T-helper 2 cell treated with Interferon-gamma antibody and Interleukin-4, amounts not matched to agents 5 μg/mL and 100 μg/mL, for 36 hours (primary cell): ENCODE measurements at places on chromosomes 6 and 20.
A peak's percentile ranks its signal among the peaks of the same experiment; 100 is the strongest.

DNA sequence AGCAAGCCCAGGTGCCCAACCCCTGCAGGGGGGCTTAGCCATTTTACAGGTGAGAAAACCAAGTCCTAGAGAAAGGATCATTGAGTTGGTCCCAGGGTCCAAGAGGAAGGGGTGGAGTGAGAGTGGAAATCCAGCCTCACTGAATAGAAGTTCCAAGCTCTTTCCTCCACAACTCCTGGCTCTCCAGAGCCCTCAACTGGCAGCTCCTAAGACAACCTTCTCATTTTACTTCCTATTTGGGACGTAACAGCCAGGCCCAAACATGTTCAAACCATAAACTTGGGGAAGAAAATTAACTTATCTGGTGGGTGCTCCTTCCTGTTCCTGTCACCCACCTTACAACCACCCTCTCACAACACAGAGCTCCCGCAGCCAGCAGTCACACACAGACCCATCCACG is 57.9 kb downstream of the PRND start:
- DNase-seq = no peak
- H3K4me3 ChIP-seq = no peak overlapping the region
- H3K36me3 ChIP-seq = peaks cover 34% of the 10 kb centered on the region
- no peaks in the 10 kb centered on the region for H3K27me3 ChIP-seq

DNA sequence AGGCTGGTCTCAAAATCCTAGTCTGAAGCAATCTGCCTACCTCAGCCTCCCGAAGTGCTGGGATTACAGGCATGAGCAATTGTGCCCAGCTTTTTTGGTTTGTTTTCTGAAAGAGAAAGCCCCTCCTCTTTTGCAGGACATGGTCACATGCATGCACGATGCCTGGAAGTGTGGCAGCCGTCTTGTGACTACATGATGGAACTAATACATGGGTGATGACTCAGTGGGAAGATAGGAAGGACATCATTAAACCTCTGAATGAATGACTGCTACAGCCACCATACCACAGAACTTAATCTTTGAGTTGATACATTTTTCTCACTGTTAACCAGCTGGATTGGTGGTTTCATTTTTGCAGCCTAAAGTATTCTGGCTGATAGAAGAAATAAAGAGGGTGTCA is 13.4 kb upstream of the CTNNBL1 start:
- peaks cover 15% of the 10 kb centered on the region for H3K27me3 ChIP-seq
- DNase-seq = no peak
- no peak overlapping the region for H3K27ac ChIP-seq

- H3K27ac ChIP-seq = no peak overlapping the region
- peaks cover 73% of the 10 kb centered on the region for H3K27me3 ChIP-seq
- peaks cover 5% of the 10 kb centered on the region for H3K4me1 ChIP-seq
- H3K4me3 ChIP-seq = no peak overlapping the region
- H3K36me3 ChIP-seq = peaks cover 2% of the 10 kb centered on the region
Measured at GRCh38 chr6:1394514-1395463, 5.4 kb downstream of the FOXF2 start.

DNA sequence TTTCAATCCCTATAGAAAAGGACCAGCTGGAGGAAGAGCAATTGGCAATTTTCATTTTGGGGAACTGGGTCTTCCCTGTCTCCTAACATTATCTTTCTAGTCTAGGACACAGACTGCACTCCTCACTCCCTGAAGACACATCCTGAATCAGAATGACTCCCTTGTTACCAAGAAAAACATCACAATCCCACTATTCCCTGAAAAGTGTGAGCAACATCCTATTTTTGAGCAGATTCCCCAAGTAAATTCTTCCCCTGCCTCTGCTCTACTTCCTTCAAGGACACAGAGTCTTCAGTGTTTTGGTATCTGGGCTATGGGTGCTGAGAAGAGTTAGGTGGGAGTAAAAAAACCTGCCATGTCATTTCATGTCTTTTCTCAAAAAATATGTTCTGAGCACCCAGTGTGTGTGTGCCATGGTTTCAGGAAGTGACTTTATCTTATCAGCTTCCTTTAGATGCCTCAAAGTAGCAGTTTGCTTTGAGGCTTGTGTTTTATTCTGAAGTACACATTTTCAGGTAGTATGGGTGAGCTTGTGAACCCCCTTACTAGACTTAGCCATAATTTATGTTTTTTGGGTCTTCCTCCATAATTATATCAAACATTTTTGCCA is 12.4 kb downstream of the LAMA4 start:
- DNase-seq = no peak
- H3K27ac ChIP-seq = no peak overlapping the region
- H3K4me3 ChIP-seq = peak overlapping the region; percentile 22
- peaks cover 43% of the 10 kb centered on the region for H3K27me3 ChIP-seq
- no peaks in the 10 kb centered on the region for H3K36me3 ChIP-seq

DNA sequence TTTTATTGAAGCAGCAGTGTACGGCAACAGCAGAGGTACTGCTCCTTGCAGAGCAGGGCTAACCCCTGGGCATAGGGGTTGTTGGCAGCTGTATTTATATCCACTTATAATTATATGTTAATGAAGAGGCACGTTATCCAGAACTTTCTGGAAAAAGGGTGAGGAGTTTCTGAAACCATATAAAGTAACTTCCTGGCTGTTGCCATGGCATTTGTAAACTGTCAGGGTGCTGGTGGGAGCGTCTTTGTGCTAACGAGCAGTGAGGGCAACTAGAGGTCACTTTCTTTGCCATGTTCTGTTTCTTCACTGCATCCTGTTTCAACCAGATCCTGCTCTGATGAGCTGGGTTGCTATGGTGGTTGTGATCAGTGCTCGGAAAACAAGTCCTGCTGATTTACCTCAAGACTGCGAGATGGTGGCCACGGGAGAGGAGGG is 11.1 kb upstream of the ARFGEF2 start:
- peaks cover 5% of the 10 kb centered on the region for H3K27me3 ChIP-seq
- peaks cover 2% of the 10 kb centered on the region for H3K4me1 ChIP-seq
- H3K36me3 ChIP-seq = no peaks in the 10 kb centered on the region
- no peak overlapping the region for H3K27ac ChIP-seq
- DNase-seq = no peak

- no peak overlapping the region for H3K4me3 ChIP-seq
- H3K27ac ChIP-seq = no peak overlapping the region
Measured at GRCh38 chr6:54284161-54284860, 23.9 kb upstream of the TINAG start.

GRCh38 chr20:57212534-57213276 is 53.7 kb downstream of the BMP7 start:
- peaks cover 7% of the 10 kb centered on the region for H3K27me3 ChIP-seq
- no peak overlapping the region for H3K4me3 ChIP-seq

DNA sequence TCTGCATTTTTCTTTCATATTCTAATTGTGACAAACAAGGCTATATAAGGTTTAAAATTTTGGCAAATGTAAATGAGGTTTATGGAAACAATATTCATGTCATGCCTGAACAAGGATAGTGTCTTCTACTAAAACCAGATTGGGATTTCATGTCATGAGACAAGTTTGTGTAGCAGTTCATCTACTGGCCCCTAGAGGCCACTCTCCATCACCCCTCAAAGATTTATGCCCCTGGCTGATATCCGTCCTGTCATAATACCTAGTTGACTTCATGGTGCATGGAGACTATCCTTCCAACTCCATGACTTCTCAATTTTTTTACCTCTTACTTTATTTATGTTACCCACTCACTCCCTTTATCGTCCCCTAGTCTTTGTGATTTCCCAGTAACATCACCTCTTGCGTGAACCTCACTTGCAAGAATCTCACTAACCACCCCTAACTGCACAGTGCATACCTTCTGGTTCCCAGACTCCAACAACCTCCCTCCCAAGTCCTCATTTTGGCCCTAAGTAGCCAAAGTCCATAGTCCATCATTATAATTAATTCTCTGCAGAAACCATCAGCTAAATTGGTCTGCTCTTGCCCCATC is 179.8 kb downstream of the TASP1 start:
- DNase-seq = no peak
- H3K27me3 ChIP-seq = no peaks in the 10 kb centered on the region
- peaks cover 1% of the 10 kb centered on the region for H3K4me1 ChIP-seq
- no peak overlapping the region for H3K4me3 ChIP-seq
- no peaks in the 10 kb centered on the region for H3K36me3 ChIP-seq

- DNase-seq = peak; percentile 10
- H3K4me1 ChIP-seq = peaks cover 11% of the 10 kb centered on the region
- H3K4me3 ChIP-seq = no peak overlapping the region
- no peaks in the 10 kb centered on the region for H3K27me3 ChIP-seq
Measured at GRCh38 chr6:146785001-146785585, 186.3 kb downstream of the ADGB start.

- no peaks in the 10 kb centered on the region for H3K27me3 ChIP-seq
- no peak overlapping the region for H3K27ac ChIP-seq
- H3K4me1 ChIP-seq = peaks cover 31% of the 10 kb centered on the region
Measured at GRCh38 chr6:141488488-141488887, 644.2 kb upstream of the GJE1 start.

DNA sequence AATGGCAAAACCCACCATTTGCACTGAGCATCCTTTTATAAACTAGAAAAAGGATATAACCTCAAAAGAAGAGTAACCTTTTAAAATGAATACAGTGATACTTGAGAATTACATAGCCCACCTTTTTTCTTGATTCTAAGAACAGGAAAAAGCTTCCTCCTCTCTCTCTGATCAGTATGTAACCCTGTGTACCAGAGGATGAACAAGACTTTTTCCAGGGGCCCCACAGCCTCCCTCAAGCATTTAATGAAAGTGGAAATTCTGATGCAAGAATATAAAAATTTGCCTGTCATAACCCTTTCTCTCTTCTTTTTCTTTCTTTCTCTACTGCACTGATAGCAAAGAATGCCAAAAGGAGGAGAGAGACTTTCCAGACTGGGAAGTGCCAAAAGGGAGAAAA is 64.2 kb upstream of the BTN3A2 start:
- H3K4me3 ChIP-seq = no peak overlapping the region
- H3K27me3 ChIP-seq = no peaks in the 10 kb centered on the region
- H3K27ac ChIP-seq = no peak overlapping the region
- no peaks in the 10 kb centered on the region for H3K36me3 ChIP-seq
- DNase-seq = no peak

DNA sequence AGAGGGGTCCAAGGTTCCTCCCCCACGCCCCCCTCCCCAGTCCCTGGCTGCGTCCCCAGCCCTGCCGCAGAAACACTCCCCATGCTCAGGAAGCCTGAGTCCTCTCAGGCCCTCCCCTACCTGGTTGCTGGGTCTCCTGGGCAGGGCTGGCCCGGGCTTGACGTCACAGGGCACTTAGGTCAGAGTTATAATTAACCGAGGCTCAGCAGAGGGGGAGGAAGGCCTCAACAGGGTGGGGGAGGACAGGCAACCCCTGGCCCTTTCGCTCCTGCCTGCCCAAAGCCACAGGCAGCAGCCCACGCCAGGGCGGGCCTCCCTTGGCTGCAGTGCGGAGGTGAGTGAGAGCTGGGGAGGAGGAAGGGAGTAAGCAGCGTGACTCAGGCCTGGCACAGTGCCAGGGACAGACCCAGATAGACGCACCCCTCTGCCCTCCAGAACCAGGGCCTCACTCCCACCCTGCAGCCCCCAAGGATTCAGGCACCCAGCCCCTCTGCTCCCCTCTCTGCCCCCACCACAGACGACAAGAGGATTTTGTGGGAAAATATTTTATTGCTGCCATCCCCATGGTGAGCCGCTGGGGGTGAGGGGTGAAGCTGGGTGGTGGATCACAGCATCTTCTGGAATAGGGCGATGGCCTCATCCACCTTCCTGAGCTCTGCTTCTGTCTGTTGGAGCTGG is at the start of gene VWA7:
TSS of gene VWA7 (minus strand) at position 340 of the 678 bp plus-strand sequence. CDS start 549 bp downstream, outside the sequence.
- DNase-seq = peak; percentile 89
- peak within 1 kb of the TSS; percentile 71 for H3K27ac ChIP-seq
- H3K4me1 ChIP-seq = peaks cover 28% of the 10 kb centered on the region

GRCh38 chr20:22802296-22802695 is 217.9 kb upstream of the FOXA2 start:
- H3K4me3 ChIP-seq = no peak overlapping the region
- no peak for DNase-seq
- no peaks in the 10 kb centered on the region for H3K27me3 ChIP-seq
- no peaks in the 10 kb centered on the region for H3K36me3 ChIP-seq

GRCh38 chr20:17248224-17248623 is 21.4 kb downstream of the PCSK2 start:
- H3K27ac ChIP-seq = no peak overlapping the region
- no peak overlapping the region for H3K4me3 ChIP-seq
- no peaks in the 10 kb centered on the region for H3K27me3 ChIP-seq
- H3K36me3 ChIP-seq = no peaks in the 10 kb centered on the region

GRCh38 chr20:46541229-46541935 is 9.1 kb downstream of the OCSTAMP start:
- H3K4me3 ChIP-seq = no peak overlapping the region
- H3K4me1 ChIP-seq = peaks cover 24% of the 10 kb centered on the region
- H3K36me3 ChIP-seq = no peaks in the 10 kb centered on the region
- H3K27ac ChIP-seq = no peak overlapping the region
- no peak for DNase-seq
- peaks cover 19% of the 10 kb centered on the region for H3K27me3 ChIP-seq

GRCh38 chr6:132190097-132190814 is 211.0 kb downstream of the MOXD1 start:
- no peak for DNase-seq
- no peaks in the 10 kb centered on the region for H3K27me3 ChIP-seq
- no peaks in the 10 kb centered on the region for H3K4me1 ChIP-seq
- no peak overlapping the region for H3K27ac ChIP-seq
- no peak overlapping the region for H3K4me3 ChIP-seq

DNA sequence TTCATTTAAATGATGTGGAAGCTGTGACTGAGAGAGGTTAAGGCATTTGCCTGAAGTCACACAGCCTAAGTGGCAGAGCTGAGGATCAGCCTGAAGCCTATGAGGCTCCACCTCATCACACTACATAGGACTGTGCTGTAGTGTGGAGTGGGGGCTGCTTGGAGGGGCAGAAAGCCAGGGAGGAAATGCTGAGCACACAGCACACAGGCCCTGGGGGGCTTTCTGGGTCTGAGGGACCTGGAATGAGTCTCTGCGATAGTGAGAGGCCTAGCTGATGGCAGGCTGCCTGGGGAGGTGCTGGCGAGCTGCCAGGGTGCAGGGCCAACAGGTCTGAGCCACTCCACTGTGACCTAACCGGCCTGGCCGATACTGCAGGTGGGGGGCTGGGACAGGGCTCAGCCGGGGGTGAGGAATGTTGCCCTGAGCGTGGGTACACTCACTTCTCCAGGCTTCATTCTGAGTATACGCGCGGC is 2.2 kb upstream of the ARHGAP40 start:
- peaks cover 5% of the 10 kb centered on the region for H3K4me1 ChIP-seq
- H3K4me3 ChIP-seq = no peak overlapping the region

DNA sequence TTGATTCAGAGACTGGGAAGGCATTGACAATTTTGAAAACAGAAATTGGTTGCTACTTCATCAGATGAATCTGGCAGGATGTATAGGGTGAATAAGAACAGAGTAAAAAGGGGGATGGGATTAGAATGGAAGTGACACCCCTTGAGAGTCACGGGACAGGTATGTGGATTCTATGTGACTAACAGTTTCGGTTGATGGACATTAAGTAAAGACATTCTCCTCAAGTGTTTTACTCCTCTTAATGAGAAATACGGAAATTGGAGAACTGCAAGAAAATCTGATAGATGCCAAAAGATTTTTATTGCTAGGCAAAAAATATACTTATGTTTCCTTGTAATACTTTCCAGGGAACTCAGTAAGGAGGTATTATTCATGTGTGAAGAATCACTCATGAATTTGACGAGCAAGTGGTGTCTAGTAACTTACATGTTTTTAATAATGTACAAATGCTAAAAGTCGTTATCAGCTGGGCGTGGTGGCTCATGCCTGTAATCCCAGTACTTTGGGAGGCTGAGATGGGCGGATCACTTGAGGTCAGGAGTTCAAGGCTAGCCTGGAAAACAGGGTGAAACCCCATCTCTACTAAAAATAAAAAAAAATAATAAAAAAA is 135.8 kb downstream of the KIF16B start:
- no peak overlapping the region for H3K4me3 ChIP-seq
- no peaks in the 10 kb centered on the region for H3K27me3 ChIP-seq
- no peaks in the 10 kb centered on the region for H3K36me3 ChIP-seq
- no peaks in the 10 kb centered on the region for H3K4me1 ChIP-seq
- no peak overlapping the region for H3K27ac ChIP-seq
